ENCODE measurements at places on chromosomes 7 and 10. TPM values are rescaled to one million over a fixed set of nuclear protein-coding genes. Genes with fewer than 3 reads are reported as not detected.

The DGKB gene
- 0.09 TPM for polyA plus RNA-seq

The AP5Z1 gene
- polyA plus RNA-seq = 27.3 TPM

The ZPBP gene
- not detected for polyA plus RNA-seq

The GTF2IRD1 gene
- 23.8 TPM for polyA plus RNA-seq

The DYNC1I1 gene
- polyA plus RNA-seq = 0.11 TPM

The KIF5B gene
- polyA plus RNA-seq = 28.8 TPM

The CRHR2 gene
- polyA plus RNA-seq = not detected

The EN2 gene
- polyA plus RNA-seq = not detected

The ZNF467 gene
- polyA plus RNA-seq = 0.92 TPM

The GPAM gene
- 4.5 TPM for polyA plus RNA-seq

The CRYGN gene
- 0.10 TPM for polyA plus RNA-seq

The NACAD gene
- 0.36 TPM for polyA plus RNA-seq

The NKX2-3 gene
- polyA plus RNA-seq = not detected

The NUPR2 gene
- not detected for polyA plus RNA-seq

The OTUD1 gene
- 1.7 TPM for polyA plus RNA-seq

The ANXA11 gene
- 210 TPM for polyA plus RNA-seq

The GTF2IRD2 gene
- 17.6 TPM for polyA plus RNA-seq

The ATOH7 gene
- 0.05 TPM for polyA plus RNA-seq

The INPP5A gene
- 59.1 TPM for polyA plus RNA-seq

The R3HCC1L gene
- 11.6 TPM for polyA plus RNA-seq

The ZNF25 gene
- polyA plus RNA-seq = 9.2 TPM

The NKX1-2 gene
- not detected for polyA plus RNA-seq

The CCL26 gene
- polyA plus RNA-seq = 0.26 TPM

The PSTK gene
- polyA plus RNA-seq = 5.5 TPM

The CCDC172 gene
- not detected for polyA plus RNA-seq

The ZNF22 gene
- 13.0 TPM for polyA plus RNA-seq
